Neural crest cell (in vitro differentiated cells): ENCODE measurements at places on chromosomes 16 and 17. TPM values are rescaled to one million over a fixed set of nuclear protein-coding genes. Genes with fewer than 3 reads are reported as not detected.
A peak's percentile ranks its signal among the peaks of the same experiment; 100 is the strongest.

UNC45B gene
- total RNA-seq, result not detected in 2 replicates

CCL17 gene
- total RNA-seq, result not detected in 2 replicates

GRCh38 chr17:1752425-1753262, 9.2 kb upstream of the SERPINF1 start:
- DNase-seq, result no peak
- H3K27ac ChIP-seq, result no peak overlapping the region
- peaks cover 6% of the 10 kb centered on the region for H3K4me1 ChIP-seq
- H3K36me3 ChIP-seq, result no peaks in the 10 kb centered on the region

DNA sequence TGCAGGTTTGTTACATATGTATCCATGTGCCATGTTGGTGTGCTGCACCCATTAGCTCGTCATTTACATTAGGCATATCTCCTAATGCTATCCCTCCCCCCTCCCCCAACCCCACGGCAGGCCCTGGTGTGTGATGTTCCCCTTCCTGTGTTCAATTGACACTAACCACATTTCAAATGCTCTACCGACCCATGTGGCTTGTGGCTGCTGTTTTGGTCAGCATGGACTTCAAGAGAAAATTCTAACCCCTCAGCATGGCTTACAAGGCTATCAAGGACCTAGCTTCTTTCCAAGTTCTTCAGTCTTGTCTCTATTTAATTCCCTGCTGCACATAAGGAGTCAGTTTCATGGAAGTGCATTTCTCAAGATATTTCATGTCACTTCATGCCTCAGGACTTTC, 52.9 kb downstream of the MMD start:
- peaks cover 11% of the 10 kb centered on the region for H3K36me3 ChIP-seq
- H3K4me1 ChIP-seq, result peaks cover 6% of the 10 kb centered on the region
- H3K27ac ChIP-seq, result no peak overlapping the region
- DNase-seq, result no peak
- H3K27me3 ChIP-seq, result no peaks in the 10 kb centered on the region

GRCh38 chr17:64245218-64246145, 17.6 kb downstream of the TEX2 start:
- DNase-seq, result no peak
- peaks cover 28% of the 10 kb centered on the region for H3K4me1 ChIP-seq
- no peaks in the 10 kb centered on the region for H3K36me3 ChIP-seq
- no peak overlapping the region for H3K27ac ChIP-seq
- no peaks in the 10 kb centered on the region for H3K27me3 ChIP-seq
- H3K4me3 ChIP-seq, result no peak overlapping the region

DNA sequence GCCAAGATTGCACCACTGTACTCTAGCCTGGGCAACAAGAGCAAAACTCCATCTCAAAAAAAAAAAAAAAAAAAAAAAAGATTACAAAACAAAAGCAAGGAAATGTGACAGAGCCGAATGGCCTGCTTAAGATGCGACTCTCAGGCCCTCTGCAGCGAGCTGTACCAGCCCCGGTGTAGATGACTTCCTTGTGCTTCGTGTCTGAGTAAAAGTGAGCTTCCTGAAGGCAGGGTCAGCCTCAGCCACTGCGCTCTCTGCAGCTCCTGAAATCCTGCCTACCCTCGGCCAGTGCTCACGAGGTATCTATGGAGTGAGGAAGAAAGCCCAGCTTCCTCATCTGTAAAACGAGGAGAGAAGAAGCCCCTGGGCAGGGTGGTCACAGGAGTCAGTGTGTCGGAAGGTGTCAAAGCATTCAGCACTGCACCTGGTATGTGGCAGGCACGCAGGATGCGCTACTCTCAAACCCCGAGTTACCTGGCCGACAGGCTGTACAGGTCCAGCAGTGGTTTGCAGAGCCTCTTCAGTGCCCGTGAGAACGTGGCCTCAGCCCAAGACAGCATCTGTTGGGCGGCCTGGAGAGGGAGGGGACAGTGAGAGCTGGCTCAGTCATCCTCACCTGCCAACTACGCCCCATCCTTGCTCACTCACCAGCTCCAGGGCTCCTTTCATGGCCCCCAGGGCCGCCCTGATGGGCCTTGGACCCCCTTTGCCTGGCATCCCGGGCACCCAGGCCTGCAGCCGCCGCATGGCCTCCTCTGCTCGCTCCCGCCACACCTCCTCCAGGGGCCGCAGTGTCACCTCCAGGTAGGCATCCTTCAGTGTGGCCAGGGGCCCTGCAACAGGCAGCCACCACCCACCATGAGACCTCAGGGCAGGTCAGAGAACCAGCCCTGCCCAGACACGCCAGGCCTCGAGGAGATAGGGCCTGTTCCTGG, 44.6 kb downstream of the RMI2 start:
- peak overlapping the region; percentile 50 for H3K27ac ChIP-seq
- peaks cover 2% of the 10 kb centered on the region for H3K27me3 ChIP-seq
- H3K36me3 ChIP-seq, result no peaks in the 10 kb centered on the region
- DNase-seq, result no peak
- no peak overlapping the region for H3K4me3 ChIP-seq

- no peaks in the 10 kb centered on the region for H3K4me1 ChIP-seq
- H3K27me3 ChIP-seq, result no peaks in the 10 kb centered on the region
- H3K27ac ChIP-seq, result no peak overlapping the region
These were observed 30.4 kb upstream of the PITPNA start for GRCh38 chr17:1592751-1593629.

- peak overlapping the region; percentile 1 for H3K27ac ChIP-seq
- H3K4me3 ChIP-seq, result no peak overlapping the region
- no peak for DNase-seq
- H3K36me3 ChIP-seq, result no peaks in the 10 kb centered on the region
- no peaks in the 10 kb centered on the region for H3K4me1 ChIP-seq
These were observed 102.6 kb upstream of the HS3ST3A1 start for GRCh38 chr17:13704333-13704732.
